ENCODE measurements at places on chromosomes 3 and 15. TPM values are rescaled to one million over a fixed set of nuclear protein-coding genes. Genes with fewer than 3 reads are reported as not detected.
A peak's percentile ranks its signal among the peaks of the same experiment; 100 is the strongest.

Gene SLC12A1
- total RNA-seq = not detected

Gene FANCD2OS
- not detected for total RNA-seq

Gene BDH1
- 3.2 TPM for total RNA-seq

DNA sequence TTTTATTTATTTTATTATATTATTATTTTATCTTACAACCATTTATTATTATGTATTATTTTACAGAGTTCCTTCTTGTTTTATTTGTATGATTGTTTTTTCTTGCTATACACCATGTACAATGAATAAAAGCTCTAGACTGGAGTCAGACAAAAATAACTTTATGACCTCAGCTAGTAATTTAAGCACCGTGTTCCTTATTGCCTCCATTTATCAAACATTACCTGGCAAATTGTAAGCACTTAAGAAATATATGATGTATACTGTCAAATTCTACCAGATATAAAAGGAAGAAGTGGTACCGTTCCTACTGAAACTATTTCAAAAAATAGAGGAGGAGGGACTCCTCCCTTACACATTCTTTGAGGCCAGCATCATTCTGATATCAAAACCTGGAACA lies 326.9 kb upstream of the NECTIN3 start:
- H3K27ac ChIP-seq = no peak overlapping the region
- H3K36me3 ChIP-seq = no peaks in the 10 kb centered on the region
- no peak overlapping the region for H3K4me3 ChIP-seq

GRCh38 chr3:123002100-123002748 lies 25.3 kb downstream of the SEMA5B start:
- H3K27ac ChIP-seq = no peak overlapping the region
- no peaks in the 10 kb centered on the region for H3K36me3 ChIP-seq
- no peak overlapping the region for H3K4me3 ChIP-seq
- peaks cover 6% of the 10 kb centered on the region for H3K27me3 ChIP-seq

DNA sequence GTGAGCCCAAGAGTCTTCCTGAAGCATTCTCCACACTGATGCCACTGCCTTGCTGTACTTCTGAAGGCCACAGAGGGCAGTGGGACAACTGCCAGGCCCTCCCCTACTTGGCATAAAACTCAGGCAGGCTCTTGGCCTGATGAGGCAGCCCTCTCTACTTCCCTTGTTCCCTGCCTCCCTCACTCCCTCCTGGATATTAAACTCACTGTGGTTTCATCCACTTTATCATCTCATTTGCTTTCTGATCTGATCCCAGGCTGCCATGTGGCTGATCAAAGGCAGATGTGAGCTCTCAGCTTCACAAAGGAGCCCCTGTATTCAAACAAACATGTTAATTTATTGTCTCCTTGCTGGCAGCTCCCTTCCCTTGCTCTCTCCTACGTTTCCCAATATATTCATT lies 533.5 kb downstream of the IGSF11 start:
- DNase-seq = peak; percentile 29
- H3K27ac ChIP-seq = no peak overlapping the region
- H3K4me3 ChIP-seq = no peak overlapping the region
- no peaks in the 10 kb centered on the region for H3K36me3 ChIP-seq
- H3K4me1 ChIP-seq = no peaks in the 10 kb centered on the region

DNA sequence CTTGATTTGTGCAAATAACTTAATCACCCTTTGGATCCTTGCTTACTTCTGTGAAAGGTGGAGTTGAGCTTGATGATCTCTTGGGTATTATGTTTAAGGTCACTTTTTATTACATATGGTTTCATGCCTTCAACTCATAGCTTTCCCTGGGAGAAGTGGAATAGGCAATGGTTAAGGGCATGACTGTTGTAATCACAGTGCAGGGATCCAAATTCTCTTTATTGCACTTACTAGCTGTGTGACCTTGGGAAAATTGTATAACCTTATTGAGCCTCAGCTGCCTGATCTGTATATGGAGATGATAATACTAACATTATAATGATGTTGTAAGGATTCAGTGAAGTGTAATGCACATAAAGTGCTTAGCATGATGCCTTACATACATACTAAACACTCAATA lies 59.1 kb downstream of the PLCL2 start:
- no peaks in the 10 kb centered on the region for H3K4me1 ChIP-seq
- H3K27ac ChIP-seq = no peak overlapping the region
- no peak overlapping the region for H3K4me3 ChIP-seq
- H3K27me3 ChIP-seq = no peaks in the 10 kb centered on the region
- no peak for DNase-seq

DNA sequence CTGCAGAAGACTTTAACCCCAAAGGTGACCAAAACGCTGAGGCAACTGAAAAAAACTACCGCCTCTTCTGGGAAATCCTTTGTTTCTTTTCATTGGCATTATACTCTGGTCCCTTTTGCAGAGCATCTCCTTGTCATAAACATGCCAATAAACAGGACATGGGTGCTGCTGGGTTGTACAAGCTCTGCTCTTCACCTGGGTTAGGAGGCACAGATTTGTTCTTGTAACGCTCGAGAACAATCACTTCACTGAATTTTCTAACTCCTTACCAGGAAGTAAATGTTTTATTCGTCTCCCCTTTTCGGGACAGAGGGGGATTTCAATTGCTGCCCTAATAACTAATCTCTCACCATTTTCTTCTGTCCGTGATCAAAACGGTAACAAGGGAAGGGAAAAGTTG lies 1.3 kb downstream of the PLCH1 start:
- no peak for DNase-seq
- H3K4me1 ChIP-seq = peaks cover 18% of the 10 kb centered on the region
- peaks cover 30% of the 10 kb centered on the region for H3K27me3 ChIP-seq
- peak overlapping the region; percentile 61 for H3K4me3 ChIP-seq
- H3K27ac ChIP-seq = no peak overlapping the region

DNA sequence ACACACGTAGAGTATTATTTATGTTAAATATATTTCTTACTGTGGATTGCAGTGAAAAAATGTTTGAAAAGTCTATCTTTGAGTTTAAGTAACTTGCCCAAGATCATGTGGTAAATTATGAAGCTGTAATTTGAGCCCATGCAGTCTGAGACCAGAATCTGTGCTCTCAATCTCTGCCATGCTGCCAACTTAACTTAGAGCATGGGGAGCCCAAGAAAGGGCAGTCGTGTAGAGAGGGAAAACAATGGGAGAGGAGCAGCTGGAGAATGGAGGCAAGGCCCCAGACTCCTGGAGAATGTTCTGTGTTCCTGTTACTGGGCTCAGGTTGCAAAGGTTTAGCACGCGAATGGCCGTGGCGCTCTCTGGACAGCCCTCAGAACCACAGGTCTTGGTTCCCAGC lies 311.6 kb upstream of the RASGRP1 start:
- no peak overlapping the region for H3K4me3 ChIP-seq
- no peaks in the 10 kb centered on the region for H3K27me3 ChIP-seq
- DNase-seq = no peak
- no peaks in the 10 kb centered on the region for H3K36me3 ChIP-seq
- peaks cover 4% of the 10 kb centered on the region for H3K4me1 ChIP-seq
- H3K27ac ChIP-seq = no peak overlapping the region

GRCh38 chr15:43406808-43407207 lies 35.9 kb downstream of the TUBGCP4 start:
- H3K4me3 ChIP-seq = no peak overlapping the region
- no peak overlapping the region for H3K27ac ChIP-seq
- no peak for DNase-seq
- H3K27me3 ChIP-seq = no peaks in the 10 kb centered on the region

DNA sequence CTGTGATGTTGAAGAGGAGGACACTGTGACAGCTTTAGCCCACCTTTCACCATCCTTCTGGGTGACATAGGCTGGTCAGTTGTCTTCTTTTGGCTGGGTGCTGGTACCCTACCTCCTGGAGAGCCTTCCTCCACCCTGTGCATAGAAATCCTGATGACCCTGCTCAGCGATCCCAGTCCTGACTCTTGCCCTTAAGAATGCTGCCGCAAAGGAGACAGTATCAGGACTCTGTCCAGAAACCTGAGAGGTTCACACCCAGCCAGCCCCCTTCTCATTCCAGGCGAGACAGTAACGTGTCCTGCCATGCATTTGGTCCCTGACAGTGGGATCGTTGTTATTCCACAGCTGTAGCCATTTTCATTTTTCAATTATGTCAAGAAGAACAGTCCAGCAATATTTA lies 312.8 kb upstream of the CHRM5 start:
- peaks cover 9% of the 10 kb centered on the region for H3K36me3 ChIP-seq
- H3K27me3 ChIP-seq = peaks cover 2% of the 10 kb centered on the region
- H3K4me3 ChIP-seq = no peak overlapping the region
- peaks cover 5% of the 10 kb centered on the region for H3K4me1 ChIP-seq
- no peak for DNase-seq
- H3K27ac ChIP-seq = no peak overlapping the region

GRCh38 chr3:151501171-151501922 lies 40.5 kb upstream of the IGSF10 start:
- H3K4me3 ChIP-seq = no peak overlapping the region
- H3K36me3 ChIP-seq = no peaks in the 10 kb centered on the region
- H3K27me3 ChIP-seq = no peaks in the 10 kb centered on the region
- no peak overlapping the region for H3K27ac ChIP-seq
- DNase-seq = no peak

GRCh38 chr3:63365671-63366070 lies 87.6 kb downstream of the SYNPR start:
- no peak overlapping the region for H3K27ac ChIP-seq
- no peaks in the 10 kb centered on the region for H3K27me3 ChIP-seq
- no peaks in the 10 kb centered on the region for H3K36me3 ChIP-seq
- H3K4me3 ChIP-seq = no peak overlapping the region
- DNase-seq = no peak

DNA sequence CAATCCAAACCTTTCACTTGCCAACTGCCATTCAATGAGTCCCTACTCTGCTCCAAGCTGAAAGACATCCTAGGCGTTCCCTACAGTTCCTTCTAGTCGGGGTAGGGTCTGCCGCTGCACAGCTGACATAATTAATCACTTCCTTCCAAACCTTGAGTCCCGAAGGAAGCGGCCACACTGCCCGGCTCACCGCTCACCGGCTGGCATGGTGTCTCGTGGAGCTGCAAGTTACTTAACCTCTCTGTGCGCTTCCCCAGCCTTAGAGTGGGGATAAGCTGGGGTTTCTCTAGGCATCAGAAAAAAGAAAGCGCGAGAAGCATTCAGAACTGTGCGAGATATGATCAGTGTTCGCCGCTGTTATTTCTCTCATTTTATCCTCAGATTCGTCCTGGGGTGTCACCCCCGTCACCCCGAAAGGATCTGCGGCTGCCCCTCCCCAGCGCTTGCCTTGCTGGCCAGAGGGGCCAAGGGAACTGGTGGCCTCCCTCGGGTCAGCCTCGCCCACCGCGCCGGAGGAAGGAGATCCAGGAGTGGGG lies 748 bp downstream of the MRPS25 start:
- peak overlapping the region; percentile 100 for H3K4me3 ChIP-seq
- no peaks in the 10 kb centered on the region for H3K27me3 ChIP-seq
- H3K36me3 ChIP-seq = peaks cover under 1% of the 10 kb centered on the region
- H3K27ac ChIP-seq = peak overlapping the region; percentile 86
- DNase-seq = peak; percentile 41

- H3K36me3 ChIP-seq = peaks cover 8% of the 10 kb centered on the region
- H3K4me1 ChIP-seq = peaks cover 22% of the 10 kb centered on the region
- no peak for DNase-seq
- H3K27me3 ChIP-seq = no peaks in the 10 kb centered on the region
Observed at GRCh38 chr3:172210355-172210754, 171.0 kb downstream of the FNDC3B start.

DNA sequence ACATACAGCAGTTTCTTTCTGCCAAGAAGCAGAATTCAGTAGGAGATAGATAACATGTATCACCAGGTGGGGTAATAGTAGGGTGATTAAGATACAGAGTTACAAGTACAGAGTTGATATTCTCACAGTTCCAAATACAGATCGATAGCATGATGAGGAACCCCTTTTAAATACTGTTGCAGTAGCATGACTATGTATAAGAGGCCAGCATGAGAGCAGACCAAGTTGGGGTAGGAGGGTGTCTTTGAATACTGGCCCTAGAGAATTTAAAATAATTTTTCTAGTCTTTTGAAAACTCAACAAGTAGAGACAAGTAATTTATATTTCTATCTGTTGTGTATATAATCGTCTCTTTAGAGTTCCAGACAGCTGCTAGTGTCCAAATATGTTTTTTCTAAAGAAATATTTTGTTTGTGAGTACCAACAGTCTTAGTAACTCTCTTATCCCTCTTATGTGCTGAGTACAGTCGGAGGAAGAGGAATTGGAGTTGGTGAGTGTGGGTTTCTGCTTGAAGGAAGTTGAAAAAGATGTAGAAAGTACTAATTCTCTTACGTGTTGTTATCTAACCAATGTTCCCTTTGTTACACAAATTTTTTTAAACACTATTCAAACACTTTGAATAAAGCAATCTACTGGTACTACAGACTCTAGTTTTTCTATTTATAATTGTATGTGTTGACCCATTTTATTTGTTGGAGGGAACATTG lies 30.2 kb downstream of the LYSMD4 start:
- H3K27me3 ChIP-seq = no peaks in the 10 kb centered on the region
- DNase-seq = peak; percentile 48
- H3K4me3 ChIP-seq = no peak overlapping the region
- H3K27ac ChIP-seq = peak overlapping the region; percentile 72

- no peak overlapping the region for H3K27ac ChIP-seq
- no peaks in the 10 kb centered on the region for H3K27me3 ChIP-seq
- no peaks in the 10 kb centered on the region for H3K36me3 ChIP-seq
- H3K4me3 ChIP-seq = no peak overlapping the region
- no peaks in the 10 kb centered on the region for H3K4me1 ChIP-seq
Observed at GRCh38 chr15:97600190-97600589, 360.3 kb upstream of the ARRDC4 start.

GRCh38 chr3:65591313-65591712 lies 447.4 kb downstream of the MAGI1 start:
- H3K27ac ChIP-seq = no peak overlapping the region
- H3K36me3 ChIP-seq = no peaks in the 10 kb centered on the region
- H3K4me3 ChIP-seq = no peak overlapping the region
- DNase-seq = no peak
- H3K27me3 ChIP-seq = no peaks in the 10 kb centered on the region

DNA sequence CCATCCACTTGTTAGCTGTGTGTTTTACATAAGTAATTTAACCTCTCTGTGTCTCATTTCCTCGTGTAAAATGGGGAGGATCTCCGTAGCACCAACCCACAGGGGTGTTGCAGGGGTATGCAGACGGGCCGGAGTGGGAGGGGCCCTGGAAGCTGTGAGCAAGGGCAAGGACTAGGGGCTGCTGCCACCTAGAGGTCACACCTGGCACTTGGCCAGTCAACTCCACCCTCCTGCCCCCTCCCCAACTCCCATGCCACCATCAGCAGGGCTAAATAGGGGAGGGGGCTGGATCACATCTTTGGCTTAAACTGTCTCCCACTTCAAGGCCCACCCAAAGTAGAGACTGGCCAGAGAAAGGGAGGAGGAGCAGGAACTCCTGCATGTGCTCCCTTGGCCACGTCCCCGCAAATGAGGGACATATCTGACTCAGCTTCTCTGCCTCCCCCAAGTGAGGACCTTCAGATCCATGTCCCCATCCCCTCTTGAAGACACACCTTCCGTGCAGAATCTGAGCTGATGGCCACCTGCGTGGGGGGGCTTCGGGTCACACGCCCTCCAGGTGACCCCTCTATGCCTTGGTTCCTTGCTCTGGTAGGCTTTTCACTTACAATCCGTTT lies 2.6 kb downstream of the CCDC9B start:
- H3K27ac ChIP-seq = no peak overlapping the region
- H3K36me3 ChIP-seq = no peaks in the 10 kb centered on the region
- no peaks in the 10 kb centered on the region for H3K27me3 ChIP-seq
- no peak overlapping the region for H3K4me3 ChIP-seq
- DNase-seq = peak; percentile 67

- no peaks in the 10 kb centered on the region for H3K36me3 ChIP-seq
- H3K4me1 ChIP-seq = no peaks in the 10 kb centered on the region
- no peak overlapping the region for H3K27ac ChIP-seq
- DNase-seq = peak; percentile 21
Observed at GRCh38 chr3:151318991-151319390, 2.4 kb upstream of the GPR87 start.

Measured in muscle of leg (tissue), 16 donors.